ENCODE measurements at places on chromosomes 12 and 14.

DNA sequence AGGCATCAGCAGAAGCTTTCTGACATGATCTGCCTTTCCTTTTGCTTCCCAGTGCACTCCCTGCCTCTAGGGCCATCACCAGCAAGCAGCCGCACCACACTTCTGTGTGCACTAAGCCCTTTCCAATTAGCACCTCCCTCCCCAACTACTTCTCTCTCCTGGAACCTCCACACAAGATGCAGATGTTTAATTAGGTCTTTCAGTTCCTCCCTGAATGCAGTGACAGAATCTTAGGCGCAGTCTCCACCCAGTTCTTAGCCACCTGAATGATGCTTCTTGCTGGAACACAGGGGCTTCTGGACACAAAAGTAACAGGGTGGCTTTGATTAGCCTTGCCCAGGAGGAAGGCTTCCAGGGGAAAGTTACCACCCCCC lies 32.9 kb downstream of the NIN start:
- DNase-seq: no peak

GRCh38 chr14:63504648-63505047 lies 38.5 kb downstream of the PPP2R5E start:
- no peak for DNase-seq

- no peak for DNase-seq
Observed at GRCh38 chr12:3759878-3760277, 7.0 kb upstream of the CRACR2A start.

DNA sequence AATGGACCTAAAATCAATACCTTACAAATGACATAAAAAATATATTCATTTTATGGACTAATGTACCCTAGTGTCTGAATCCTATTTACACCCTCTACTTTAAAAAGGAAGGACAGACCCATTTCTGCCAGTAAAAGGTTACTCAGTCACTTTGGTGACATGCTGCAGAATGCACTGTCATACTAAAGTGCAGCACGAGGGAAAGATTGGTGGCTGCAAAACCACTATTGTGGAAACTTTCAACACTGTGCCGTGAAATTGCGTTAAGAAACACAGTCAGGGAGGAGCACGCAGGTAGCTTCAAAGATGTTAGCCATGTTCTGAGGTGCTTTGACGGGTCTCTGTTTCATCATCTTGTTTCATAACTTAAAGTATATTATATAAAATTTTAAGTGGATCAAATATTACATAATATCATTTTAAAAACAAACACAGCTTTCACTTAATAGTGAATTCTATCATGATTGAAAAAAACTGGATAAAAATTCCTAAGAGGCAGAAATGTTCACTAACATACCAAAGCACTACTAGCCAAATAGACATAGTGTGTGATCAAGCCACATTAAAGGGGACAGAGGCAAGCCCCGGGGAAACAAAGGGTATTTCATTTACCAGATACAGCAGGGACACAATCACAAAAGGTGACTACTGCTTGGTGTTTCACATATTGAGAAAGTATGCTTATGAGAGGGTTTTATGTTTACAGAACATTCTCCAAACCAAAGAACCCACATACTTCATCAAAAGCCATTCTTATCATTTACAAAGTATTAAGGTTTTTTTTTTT lies 330.8 kb upstream of the SOX5 start:
- no peak for DNase-seq

- no peak for DNase-seq
Observed at GRCh38 chr12:116368196-116369194, 91.0 kb upstream of the MED13L start.

- DNase-seq: no peak
Observed at GRCh38 chr14:44966601-44967336, 4.8 kb downstream of the TOGARAM1 start.

DNA sequence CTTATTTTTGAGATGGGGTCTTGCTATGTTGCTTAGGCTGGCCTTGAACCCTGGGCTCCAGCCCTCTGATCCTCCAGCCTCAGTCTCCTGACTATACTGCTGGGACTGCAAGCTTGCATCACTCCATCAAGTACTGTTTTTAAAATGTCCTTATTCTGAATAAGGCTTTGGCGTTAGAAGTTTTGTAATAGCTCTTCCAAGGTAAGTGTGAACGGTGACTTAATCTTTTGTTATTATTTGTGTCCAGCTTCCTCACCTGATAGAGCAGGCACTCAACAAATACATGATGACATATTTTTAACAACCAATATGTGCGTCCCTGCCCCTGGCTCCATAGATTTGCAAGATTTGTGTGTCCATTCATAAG lies 1.4 kb downstream of the C1RL start:
- DNase-seq: no peak

- DNase-seq: peak; percentile 73
Observed at GRCh38 chr12:14774074-14774905, 29.0 kb downstream of the WBP11 start.

DNA sequence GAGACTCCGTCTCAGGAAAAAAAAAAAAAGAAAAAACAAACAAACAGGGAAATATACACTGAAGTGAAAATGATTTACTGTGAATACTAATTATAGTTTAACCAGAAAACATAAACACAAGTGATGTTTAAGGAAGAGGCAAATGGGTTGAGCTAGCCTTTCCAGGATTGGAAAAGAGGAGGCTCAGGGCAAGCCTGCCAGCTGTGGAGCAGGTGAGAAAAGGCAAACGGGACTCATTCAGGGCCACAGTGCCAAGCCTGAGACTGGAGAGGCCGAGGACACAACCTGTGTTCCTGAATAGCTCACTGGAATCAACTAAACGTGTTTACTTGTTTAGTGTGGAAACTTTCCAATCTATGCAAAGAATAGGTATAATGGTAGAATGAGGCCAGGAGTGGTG lies 35.7 kb upstream of the MAPKAPK5 start:
- no peak for DNase-seq

DNA sequence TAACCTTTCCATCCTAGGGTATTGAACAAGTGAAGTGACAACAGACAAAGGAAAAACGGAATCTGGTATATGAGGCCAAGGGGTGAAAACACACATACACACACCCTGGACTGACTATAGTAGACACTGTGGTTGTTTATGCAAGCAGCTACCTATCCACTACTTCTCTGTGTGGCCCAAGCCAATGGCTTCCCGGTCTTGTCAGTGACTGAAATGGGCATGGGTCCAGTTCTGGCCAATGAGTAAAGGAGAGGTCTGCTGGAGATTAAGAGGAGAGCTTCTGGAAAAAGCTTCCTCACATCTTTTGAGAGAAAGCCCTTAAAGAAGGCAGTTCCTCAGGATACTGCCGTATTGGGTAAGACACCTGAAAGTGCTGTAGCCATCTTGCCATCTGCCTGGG lies 19.3 kb downstream of the MBIP start:
- no peak for DNase-seq

GRCh38 chr14:99450266-99450665 lies 30.4 kb downstream of the SETD3 start:
- DNase-seq: no peak

DNA sequence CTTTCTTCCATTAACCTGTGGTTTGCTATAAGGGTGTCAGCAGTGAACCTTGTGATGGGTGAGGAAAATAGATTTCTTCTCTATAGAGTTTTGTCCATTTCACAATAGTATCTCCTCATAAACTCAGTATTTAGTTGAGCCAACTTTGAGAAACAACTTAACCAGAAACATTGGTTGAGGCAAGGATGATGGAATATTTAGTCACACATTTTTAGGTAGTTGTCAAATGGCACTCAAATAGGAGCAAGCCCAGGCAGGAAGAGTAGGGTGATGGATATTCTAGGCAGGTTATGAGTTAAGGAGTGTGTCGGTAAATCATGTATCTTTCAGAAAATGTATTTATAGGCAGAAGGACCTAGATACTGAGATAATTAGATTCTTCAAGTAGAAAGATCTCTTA lies 1267.6 kb downstream of the SLC16A7 start:
- DNase-seq: no peak

GRCh38 chr12:121005346-121005815 lies 10.9 kb downstream of the C12orf43 start:
- no peak for DNase-seq

DNA sequence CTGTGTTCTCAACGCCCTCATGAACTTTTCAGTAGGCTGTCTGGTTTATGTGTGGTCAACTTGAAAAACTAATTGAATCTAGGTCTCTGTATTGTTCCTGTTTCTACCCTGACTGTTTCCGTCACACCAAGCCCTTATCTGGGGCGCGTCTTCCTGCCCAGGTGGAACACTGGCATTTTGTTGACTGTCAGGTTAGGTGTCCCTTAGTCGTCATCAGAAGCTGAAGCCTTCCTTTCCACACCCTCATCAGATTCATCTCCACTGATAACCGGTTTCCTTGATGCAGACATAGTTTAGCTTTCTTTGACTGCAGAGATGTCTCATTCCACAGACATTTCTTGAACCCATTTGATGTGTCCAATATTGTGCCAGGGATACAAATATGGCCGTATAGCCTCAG lies 96.5 kb downstream of the DUSP16 start:
- DNase-seq: no peak

DNA sequence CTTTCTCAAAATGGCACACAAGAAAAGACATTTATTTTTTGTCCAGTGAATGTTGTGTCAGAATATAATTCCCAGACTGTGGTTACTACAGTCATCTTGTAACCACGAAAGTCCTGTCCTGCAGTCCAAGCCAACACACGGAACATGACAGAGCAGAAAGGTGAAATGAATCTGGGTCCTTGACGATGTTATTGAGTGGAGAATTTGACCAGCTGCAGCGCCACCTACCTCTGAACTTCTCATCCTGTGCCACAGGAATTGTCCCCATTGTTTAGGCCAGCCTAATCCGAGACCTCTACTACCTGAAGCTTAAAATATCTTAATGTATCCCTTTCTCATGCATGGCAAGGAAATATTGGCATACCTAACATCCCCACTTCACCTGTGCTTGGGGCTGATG lies 64.1 kb upstream of the OTX2 start:
- DNase-seq: no peak

DNA sequence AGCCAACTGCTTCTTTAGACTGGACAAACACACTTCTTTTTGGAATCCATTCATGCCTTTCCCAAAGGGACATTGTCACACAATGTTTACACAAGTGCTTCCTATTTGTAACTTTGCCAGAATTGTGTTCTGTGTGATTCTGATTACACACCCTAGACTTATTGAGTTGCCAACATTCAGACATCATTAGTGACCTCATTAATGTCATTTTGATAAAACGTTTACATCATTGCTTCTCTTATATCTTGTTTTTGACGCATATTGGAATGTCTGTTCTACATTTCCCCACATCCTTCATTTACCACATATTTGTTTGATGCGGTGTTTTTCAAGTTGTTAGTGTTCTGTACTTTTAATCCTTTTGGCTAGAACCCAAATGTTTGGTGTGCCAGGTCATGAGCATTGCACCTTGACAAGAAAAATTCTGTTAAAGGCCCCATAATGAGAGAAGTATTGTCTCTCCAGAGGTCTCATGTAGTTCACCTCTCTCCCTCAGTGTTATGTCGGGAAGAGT lies 305.5 kb downstream of the AEBP2 start:
- no peak for DNase-seq

- no peak for DNase-seq
Observed at GRCh38 chr12:1972260-1972659, 32.0 kb downstream of the DCP1B start.

DNA sequence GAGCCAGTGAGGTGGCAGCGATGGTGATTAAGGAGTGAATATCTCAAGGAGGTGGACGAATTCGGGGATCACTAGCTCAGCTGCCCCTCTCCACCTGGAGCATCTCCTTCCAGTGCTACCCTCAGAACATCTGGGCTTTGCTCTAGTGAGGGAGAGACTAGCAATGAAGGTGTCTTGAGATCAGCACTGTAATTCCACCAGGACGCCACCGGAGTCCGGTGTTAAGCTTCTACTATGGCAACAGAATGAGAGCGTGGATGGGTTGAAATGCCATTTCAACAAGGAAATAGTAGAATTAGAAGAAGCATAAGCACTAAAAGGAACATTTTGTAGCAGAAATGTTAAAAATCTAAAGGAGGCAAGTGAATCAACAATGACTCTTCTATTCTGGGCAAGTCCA lies 61.1 kb downstream of the NTF3 start:
- no peak for DNase-seq

- no peak for DNase-seq
Observed at GRCh38 chr12:8040791-8041190, 8.3 kb downstream of the FOXJ2 start.

DNA sequence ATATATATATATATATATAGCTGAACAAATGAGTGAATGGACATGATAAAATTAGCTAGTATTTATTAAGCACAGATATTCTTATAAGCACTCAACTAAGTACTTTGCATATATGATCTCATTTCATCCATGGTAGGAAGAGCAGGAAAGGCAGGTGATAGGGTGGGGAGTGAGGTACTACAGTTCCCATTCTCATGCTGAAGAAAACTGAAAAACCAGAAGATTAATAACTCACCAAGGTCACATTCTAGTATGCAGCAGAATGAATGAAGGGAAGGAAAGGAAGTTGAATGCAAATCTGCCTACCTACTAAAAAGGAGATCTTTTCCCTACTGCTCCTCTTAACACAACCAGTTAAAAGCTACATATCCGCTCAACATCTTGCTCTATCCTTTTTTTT lies 298.1 kb upstream of the TMPO start:
- DNase-seq: no peak

DNA sequence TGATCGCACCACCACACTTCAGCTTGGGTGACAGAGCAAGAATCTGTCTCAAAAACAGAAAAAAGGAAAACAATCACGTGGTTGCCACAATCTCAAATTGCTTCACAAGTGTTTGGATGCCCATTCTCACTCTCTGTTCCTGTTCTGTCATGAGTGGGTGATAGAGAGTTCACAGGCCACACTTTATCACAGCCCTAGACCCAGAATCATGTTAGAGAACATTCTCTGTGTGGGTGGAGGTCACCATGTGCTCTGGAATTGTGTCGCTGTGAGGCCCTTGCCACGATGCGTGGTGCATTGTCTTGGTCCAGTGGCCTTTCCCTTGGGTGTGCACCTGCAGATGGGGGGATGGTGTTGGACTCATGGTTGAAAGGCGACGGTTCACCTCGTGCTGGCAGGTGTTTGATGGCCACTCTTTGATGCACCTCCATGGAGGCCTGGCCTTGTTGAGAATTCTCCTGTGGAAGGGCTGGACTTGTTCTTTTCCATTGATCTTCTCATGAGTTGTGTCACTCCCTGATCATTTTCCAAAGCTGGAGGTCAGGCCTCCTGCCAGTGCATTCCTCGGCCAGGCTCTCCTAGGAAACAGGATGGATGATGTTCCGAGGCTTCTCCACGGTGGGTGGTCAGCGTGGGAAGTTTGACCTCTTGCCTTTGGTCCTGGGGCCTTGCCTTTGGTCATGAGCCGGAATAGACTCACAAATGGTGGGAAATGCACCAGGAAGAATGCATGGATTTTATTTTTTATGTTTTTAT lies 91.9 kb downstream of the SLC24A4 start:
- DNase-seq: no peak

DNA sequence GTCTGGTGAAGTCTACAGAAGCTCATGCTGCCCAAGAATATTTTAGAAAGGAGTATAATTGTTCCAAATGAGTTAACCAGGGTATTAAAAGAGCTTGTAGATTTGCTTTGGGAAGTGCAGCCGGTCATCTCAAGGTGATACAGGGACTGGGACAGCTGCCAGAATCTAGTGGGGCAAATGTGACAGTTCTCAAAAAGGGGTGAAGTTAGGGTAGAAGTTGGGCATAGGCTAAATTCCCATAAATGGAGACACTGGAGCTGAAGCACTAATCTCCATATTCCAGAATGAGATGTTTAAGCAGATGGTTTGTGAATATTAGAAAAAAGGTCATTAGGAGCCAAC lies 94.7 kb downstream of the ANO6 start:
- DNase-seq: no peak

All from stimulated activated CD4-positive, alpha-beta T cell treated with anti-CD3 and anti-CD28 coated beads, Interleukin-15, amount 100 ng/mL, for 1 hour (primary cell).